Esophagus mucosa (tissue), 1 donor: ENCODE measurements at places on chromosomes 1 and 21.

GRCh38 chr1:1038694-1039093, 18.8 kb downstream of the AGRN start:
- ATAC-seq: no peak

GRCh38 chr1:24385160-24385940, 28.2 kb downstream of the STPG1 start:
- ATAC-seq: peak; percentile 54

DNA sequence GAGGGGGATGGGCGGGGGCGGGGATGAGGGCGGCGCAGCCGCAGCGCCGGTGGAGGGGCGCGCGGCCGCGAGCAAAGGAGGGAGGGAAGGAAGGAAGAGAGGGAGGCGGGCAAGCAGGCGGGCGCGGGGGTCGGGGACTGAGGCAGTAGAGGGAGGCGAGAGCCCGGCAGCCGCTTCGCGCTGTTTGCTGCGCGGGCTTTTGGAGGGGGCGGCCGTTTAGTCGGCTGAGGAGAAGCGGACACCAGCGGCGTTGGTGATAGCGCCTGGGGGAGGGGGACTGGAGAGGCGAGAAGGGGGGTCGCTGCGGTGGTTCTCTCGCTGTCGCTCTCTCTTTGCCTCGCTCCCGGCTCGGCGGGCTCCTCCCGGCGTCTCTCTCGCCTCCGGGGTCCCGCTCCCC, at the start of gene HS2ST1:
HS2ST1 (plus strand) TSS at position 35 of the 397 bp plus-strand sequence.
- no peak for ATAC-seq

DNA sequence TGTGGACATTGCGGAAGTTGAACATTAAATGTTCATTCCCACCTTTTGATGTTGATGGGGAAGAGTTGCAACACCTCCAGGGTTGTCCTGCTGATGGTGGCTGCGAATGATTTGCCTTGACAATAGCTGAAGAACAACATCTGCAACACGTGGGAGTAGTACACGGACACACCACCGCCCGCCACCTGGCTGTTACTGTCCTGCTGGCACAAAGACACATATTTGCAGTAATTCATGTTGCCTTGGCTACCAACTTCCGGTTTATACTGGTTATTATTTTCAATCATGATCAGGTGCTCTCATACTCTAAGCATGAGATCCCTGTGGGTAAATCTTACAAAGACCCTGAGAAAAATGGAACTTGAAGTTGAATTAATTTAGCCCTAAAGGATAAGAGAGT, 55.2 kb downstream of the UBR4 start:
- ATAC-seq: no peak

DNA sequence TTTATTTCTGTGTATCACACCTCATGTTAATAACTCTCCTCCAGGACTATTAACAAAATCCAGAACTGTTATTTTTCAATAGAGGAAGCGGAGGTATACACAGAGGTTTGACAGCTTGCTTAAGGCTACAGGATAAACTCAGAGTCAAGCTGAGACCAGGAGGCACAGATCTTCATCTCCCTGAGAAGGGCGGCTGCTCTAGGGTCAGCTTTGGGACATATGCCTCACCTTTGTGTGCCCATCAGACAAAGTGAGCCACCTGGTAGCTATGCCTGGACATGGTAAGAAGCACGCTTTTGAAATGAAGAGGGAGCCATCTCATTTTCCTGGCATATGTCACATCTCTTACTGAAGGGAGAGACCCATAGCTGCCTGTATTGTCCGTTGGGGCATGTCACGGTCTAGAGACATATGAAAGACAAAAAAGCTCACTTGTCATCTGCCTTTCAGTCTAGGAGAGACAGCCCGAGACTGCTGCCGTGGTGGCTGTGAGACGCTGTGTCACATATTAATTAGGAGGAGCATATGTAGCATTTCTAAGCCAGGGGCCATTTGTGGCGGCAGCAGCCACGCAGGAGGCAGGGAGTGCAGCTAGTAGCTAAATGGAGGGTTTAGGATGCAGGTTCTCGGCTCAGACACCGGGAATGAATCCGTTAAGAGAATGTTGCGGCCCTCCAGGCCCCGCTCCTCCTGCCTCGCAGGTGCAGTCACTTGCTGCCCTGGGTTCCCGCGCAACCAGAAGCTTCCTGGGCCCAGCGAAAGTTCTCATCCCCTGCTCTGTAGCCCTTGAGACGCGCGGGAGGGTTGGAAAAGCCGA, 161.3 kb upstream of the C1orf21 start:
- no peak for ATAC-seq

- peak; percentile 24 for ATAC-seq
These were observed 4.5 kb downstream of the HDGF start for GRCh38 chr1:156746728-156747631.

GRCh38 chr1:48493970-48494769, 22.2 kb upstream of the SPATA6 start:
- peak; percentile 25 for ATAC-seq

- ATAC-seq: no peak
These were observed 119.6 kb downstream of the ADGRL2 start for GRCh38 chr1:81920245-81920740.

GRCh38 chr1:109090196-109091077, at the start of gene TMEM167B:
TSS of gene TMEM167B (plus strand) at chr1:109090764. CDS start at chr1:109090873, 109 bp downstream.
- ATAC-seq: peak; percentile 97

- peak; percentile 34 for ATAC-seq
These were observed 607 bp downstream of the BTG3 start for GRCh38 chr21:17612023-17612564.

DNA sequence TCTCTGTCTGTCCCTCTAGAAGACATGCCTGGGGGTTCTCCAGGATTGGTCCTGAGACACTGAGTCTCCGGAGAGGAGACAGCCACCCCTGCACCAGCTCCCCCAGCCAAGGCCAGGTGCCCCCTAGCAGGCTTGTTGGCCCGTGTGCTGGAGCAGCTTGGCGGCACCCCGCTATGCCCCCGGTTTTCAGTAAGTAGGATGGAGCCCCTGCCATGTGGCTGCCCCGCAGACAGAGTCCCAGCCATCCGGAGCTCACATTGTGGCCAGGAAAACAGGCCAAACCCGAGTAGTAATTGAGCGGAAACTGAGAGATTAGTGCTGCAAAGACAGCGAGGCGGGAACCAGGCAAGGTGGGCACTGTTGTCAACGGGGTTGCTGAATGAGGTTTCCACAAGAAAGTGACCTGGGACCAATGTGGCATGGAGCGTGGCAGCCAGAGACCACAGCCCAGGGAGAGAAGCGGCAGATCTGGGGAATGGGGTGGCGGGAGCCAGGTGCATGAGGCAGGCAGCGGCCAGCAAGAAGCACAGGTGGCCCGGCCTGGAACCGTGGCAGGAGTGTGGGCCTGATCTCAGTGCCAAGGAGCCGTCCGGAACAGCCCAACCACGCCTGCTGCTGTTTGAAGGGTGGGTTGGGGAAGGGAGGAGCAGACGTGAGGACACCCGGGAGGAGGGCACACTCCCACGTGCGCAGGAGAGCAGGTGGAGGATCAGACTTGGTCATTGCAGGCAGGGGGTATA, 137.4 kb upstream of the VAMP3 start:
- no peak for ATAC-seq

GRCh38 chr1:110880708-110881374, 7.9 kb downstream of the CD53 start:
- peak; percentile 68 for ATAC-seq
